ENCODE measurements at places on chromosomes 2 and 18.

GRCh38 chr2:33788044-33788443 is 188.9 kb upstream of the FAM98A start:
- no peak for DNase-seq

- DNase-seq, result no peak
Observed at GRCh38 chr2:101234169-101234938, 18.3 kb upstream of the CNOT11 start.

GRCh38 chr18:70428439-70428838 is 139.6 kb downstream of the SOCS6 start:
- no peak for DNase-seq

DNA sequence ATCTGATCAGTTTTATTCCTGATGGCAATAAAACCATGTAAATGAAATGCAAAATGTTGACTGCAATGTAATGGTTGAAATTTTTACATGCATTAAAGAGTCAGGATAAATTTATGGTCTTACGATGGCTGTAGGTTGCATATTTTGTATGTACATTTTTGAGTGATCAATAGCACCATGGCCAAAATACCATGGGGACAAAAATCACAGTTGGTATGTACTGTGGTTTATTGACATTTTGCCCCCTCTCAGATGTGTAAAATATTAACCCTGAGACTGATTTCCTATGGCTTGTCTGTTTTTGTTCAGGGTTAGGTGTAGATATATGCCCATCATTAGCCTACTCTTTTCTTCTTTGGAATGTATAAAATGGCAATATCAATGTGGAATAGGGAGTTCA is 138.1 kb downstream of the PARD3B start:
- DNase-seq, result no peak

DNA sequence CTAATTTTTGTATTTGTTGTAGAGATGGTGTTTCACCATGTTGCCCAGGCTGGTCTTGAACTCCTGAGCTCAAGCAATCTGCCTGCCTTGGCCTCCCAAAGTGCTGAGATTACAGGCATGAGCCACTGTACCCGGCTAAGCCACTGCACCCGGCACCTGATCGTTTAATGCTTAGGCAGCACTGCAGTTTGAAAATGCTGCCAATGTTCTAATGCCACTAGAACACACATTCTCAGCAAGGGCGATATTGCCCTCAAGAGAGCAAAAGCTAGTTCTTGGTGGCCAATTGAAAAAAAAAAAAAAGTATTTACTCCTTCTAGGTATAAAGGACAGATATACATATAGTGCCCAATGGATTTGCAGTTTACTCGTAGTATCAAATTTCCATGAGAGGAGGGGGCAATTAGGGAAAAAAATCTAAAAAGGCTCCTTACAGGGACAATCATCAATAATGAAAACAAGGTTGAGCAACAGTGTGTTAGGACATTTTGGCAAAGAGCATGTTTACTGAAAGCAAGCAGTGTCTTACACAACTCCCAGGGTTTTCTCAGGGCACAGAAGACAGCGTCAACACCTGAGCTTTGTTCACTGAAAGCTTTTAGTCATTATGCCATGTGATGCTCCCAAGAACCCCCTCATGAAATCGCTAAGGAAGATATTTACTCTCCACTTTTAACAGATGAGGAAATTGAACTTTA is 199.9 kb upstream of the PKDCC start:
- no peak for DNase-seq

- DNase-seq, result no peak
Observed at GRCh38 chr2:27305516-27305915, 2.7 kb downstream of the UCN start.

- DNase-seq, result no peak
Observed at GRCh38 chr2:232502911-232503808, 15.5 kb upstream of the ECEL1 start.

- DNase-seq, result no peak
Observed at GRCh38 chr2:104766683-104767082, 87.2 kb upstream of the POU3F3 start.
